CD4-positive, CD25-positive, alpha-beta regulatory T cell (primary cell): ENCODE measurements at places on chromosomes 12 and 14.

GRCh38 chr14:56268673-56269072, 150.5 kb downstream of the PELI2 start:
- no peak overlapping the region for H3K27ac ChIP-seq
- no peak for DNase-seq
- no peaks in the 10 kb centered on the region for H3K36me3 ChIP-seq
- H3K4me3 ChIP-seq = no peak overlapping the region
- no peaks in the 10 kb centered on the region for H3K27me3 ChIP-seq
- no peaks in the 10 kb centered on the region for H3K4me1 ChIP-seq

DNA sequence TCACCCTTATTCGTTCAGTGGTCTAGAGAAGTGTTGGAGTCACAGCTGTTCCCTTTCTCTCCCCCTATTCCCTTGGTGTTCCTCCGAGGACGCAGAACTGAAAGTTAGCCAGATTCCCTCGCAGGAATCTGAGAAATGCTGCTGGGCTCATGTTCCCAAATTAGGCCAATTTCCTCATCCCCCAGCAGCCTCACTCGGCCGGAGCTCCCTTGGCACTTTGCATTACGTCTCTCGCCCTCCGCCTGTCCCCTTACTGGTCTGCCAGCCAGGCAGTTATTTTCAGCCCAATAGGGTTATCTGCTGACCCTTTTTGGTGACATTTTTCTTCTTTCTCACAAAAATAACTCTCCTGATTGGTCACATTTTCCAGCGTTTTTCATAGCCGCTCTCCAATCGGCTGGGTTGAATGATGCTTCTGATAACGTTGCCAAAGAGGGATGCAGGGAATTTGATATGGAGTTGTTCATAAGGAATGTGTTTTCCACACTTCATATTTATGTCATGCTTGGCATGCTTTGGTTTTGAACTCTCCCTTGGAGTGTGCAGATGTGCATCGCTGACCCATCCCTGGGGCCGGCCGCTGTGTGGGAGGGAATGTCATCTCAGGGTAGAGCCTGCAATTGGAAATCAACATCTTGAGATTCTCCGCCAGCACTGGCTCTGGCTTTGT, 9.9 kb downstream of the IFT43 start:
- no peaks in the 10 kb centered on the region for H3K27me3 ChIP-seq
- no peak for DNase-seq
- H3K27ac ChIP-seq = no peak overlapping the region
- no peaks in the 10 kb centered on the region for H3K4me1 ChIP-seq
- H3K36me3 ChIP-seq = peaks cover 10% of the 10 kb centered on the region

GRCh38 chr14:101476258-101476915, 84.9 kb upstream of the DIO3 start:
- no peak for DNase-seq
- H3K27me3 ChIP-seq = peaks cover 1% of the 10 kb centered on the region
- no peak overlapping the region for H3K4me3 ChIP-seq
- no peak overlapping the region for H3K27ac ChIP-seq
- H3K36me3 ChIP-seq = no peaks in the 10 kb centered on the region
- H3K4me1 ChIP-seq = no peaks in the 10 kb centered on the region

- no peaks in the 10 kb centered on the region for H3K27me3 ChIP-seq
- peaks cover 9% of the 10 kb centered on the region for H3K4me1 ChIP-seq
- no peaks in the 10 kb centered on the region for H3K36me3 ChIP-seq
- H3K4me3 ChIP-seq = no peak overlapping the region
- no peak overlapping the region for H3K27ac ChIP-seq
- no peak for DNase-seq
These were observed 29.5 kb upstream of the INF2 start for GRCh38 chr14:104659764-104660523.

DNA sequence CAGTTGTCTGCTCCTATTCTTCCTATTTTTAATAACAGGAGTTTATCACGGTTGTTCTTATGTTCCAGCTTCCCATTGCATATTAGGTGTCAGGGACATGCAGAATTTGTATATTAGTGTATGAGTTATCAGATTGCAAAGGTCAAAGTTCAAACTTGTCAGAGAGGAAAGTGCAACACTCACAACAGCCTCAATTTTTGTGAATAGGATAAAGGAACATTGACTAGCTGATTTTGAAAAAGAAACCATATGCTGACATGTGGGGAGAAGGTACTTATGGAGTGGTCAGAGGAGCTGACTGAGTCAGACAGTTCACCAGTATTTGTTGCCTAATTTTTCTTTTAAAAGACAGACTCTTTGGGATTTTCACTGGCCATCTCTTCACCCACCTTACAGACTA, 222.1 kb downstream of the C12orf50 start:
- no peak overlapping the region for H3K4me3 ChIP-seq
- H3K27ac ChIP-seq = no peak overlapping the region
- H3K27me3 ChIP-seq = no peaks in the 10 kb centered on the region
- H3K36me3 ChIP-seq = no peaks in the 10 kb centered on the region
- no peak for DNase-seq
- no peaks in the 10 kb centered on the region for H3K4me1 ChIP-seq

DNA sequence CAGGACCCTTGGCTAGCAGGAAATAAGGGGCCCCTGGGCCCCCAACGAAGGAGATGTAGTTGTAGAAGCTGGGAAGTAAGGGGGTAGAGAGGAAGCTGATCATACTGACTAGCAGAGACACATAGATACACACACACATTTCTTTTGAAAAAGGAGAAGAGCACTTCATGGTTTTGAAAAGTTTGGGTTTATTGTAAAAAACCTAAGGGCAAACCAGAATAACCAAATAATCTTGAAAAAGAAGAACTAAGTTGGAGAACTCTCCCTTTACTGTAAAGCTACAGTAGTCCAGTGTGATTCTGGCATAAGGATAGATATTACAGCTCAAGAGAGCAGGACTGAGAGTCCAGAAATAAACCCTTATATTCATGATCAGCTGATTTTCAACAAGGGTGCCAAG, 5.8 kb upstream of the HCAR3 start:
- no peak overlapping the region for H3K4me3 ChIP-seq
- H3K27ac ChIP-seq = no peak overlapping the region
- no peaks in the 10 kb centered on the region for H3K27me3 ChIP-seq
- no peaks in the 10 kb centered on the region for H3K4me1 ChIP-seq
- no peak for DNase-seq

- H3K4me1 ChIP-seq = no peaks in the 10 kb centered on the region
- no peak for DNase-seq
- H3K4me3 ChIP-seq = no peak overlapping the region
- H3K27me3 ChIP-seq = peaks cover 2% of the 10 kb centered on the region
These were observed 111.7 kb downstream of the SEC23A start for GRCh38 chr14:38991299-38991698.

DNA sequence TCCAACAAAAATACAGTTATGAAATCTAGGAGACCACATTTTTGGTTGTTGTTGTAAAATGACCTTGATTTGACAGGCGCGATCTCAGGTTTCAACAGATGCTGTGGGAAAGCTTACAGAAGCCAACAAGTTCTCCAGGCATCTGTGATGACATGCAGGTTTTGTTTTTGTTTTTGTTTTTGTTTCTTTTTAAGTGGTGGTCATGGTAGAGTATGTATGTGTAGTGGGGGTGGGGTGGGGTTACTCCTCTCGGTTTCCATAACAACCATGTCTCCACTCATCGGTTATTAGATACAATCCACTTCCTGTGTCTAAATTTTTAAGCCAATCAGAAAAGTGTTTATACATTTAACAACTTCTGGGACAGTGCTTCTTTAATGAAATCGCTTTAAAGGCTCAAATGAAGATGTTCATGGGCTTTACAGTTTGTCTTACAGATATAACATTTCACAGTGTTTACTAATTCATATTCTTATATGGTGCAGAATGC, 199.9 kb upstream of the FOXN3 start:
- peak; percentile 87 for DNase-seq
- H3K36me3 ChIP-seq = peaks cover 4% of the 10 kb centered on the region
- peak overlapping the region; percentile 90 for H3K27ac ChIP-seq
- peaks cover 79% of the 10 kb centered on the region for H3K4me1 ChIP-seq
- H3K27me3 ChIP-seq = no peaks in the 10 kb centered on the region
- peak overlapping the region; percentile 100 for H3K4me3 ChIP-seq

DNA sequence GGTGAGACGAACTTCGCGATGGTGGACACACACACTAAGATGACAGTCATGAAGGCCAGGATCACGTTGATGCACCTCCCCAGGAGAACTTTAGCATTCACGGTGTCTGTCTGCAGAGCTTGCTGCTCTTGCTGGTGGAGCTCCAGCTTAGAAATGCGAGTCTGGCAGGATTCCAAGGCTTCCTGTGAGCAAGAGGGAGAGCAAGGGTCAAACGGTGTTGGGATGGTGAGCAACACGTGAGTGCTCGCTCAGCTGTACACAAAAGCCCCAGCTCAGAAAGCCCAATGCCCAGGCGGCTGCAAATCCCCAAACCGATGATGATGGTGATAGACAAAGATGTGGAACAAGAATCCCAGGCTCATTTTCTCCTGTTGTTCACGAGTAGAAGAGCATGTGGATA, 78.8 kb downstream of the TMCC3 start:
- no peak overlapping the region for H3K27ac ChIP-seq
- H3K4me3 ChIP-seq = no peak overlapping the region
- H3K36me3 ChIP-seq = no peaks in the 10 kb centered on the region
- no peak for DNase-seq
- H3K4me1 ChIP-seq = no peaks in the 10 kb centered on the region

GRCh38 chr12:991350-992333, 619 bp downstream of the ERC1 start:
- H3K36me3 ChIP-seq = no peaks in the 10 kb centered on the region
- peak; percentile 42 for DNase-seq
- peak overlapping the region; percentile 84 for H3K4me3 ChIP-seq

GRCh38 chr12:78086553-78087362, 256.1 kb downstream of the NAV3 start:
- H3K27ac ChIP-seq = no peak overlapping the region
- no peaks in the 10 kb centered on the region for H3K27me3 ChIP-seq
- no peaks in the 10 kb centered on the region for H3K4me1 ChIP-seq
- H3K4me3 ChIP-seq = no peak overlapping the region

GRCh38 chr14:64681796-64682710, 22.2 kb upstream of the PLEKHG3 start:
- H3K4me1 ChIP-seq = no peaks in the 10 kb centered on the region
- H3K27me3 ChIP-seq = no peaks in the 10 kb centered on the region
- no peaks in the 10 kb centered on the region for H3K36me3 ChIP-seq
- DNase-seq = no peak
- no peak overlapping the region for H3K4me3 ChIP-seq

DNA sequence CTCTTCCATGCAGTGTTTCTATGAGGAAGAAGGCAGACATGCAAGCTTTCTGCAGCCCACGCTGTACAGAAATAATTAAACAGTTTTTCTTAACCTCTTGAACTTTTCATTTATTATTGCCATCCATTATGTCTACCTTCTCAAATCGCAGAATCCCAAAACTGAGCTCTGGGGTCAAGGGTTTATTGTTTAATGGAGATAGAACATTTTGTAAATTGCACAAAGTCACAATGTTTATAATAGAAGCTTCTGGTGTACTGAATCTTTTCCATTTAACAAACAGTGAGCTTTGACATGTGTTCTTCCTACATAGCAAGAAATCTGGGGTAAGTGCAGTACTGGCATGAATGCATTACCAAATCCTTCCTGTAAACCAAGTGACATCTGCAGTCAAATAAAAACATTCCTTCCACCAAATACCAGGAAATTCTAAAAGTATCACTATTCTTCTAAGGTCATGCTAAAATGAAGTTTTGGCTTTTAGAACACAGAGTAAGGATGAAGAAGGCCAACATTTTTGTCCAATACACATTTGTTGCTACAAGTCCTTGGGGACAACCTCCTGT, 385.3 kb upstream of the DDHD1 start:
- H3K27me3 ChIP-seq = no peaks in the 10 kb centered on the region
- no peak for DNase-seq
- no peak overlapping the region for H3K4me3 ChIP-seq
- H3K27ac ChIP-seq = no peak overlapping the region
- no peaks in the 10 kb centered on the region for H3K4me1 ChIP-seq

GRCh38 chr12:15956413-15957185, 45.5 kb downstream of the DERA start:
- peaks cover 12% of the 10 kb centered on the region for H3K36me3 ChIP-seq
- H3K4me1 ChIP-seq = no peaks in the 10 kb centered on the region
- no peak for DNase-seq
- H3K27ac ChIP-seq = no peak overlapping the region
- H3K4me3 ChIP-seq = no peak overlapping the region
- no peaks in the 10 kb centered on the region for H3K27me3 ChIP-seq

DNA sequence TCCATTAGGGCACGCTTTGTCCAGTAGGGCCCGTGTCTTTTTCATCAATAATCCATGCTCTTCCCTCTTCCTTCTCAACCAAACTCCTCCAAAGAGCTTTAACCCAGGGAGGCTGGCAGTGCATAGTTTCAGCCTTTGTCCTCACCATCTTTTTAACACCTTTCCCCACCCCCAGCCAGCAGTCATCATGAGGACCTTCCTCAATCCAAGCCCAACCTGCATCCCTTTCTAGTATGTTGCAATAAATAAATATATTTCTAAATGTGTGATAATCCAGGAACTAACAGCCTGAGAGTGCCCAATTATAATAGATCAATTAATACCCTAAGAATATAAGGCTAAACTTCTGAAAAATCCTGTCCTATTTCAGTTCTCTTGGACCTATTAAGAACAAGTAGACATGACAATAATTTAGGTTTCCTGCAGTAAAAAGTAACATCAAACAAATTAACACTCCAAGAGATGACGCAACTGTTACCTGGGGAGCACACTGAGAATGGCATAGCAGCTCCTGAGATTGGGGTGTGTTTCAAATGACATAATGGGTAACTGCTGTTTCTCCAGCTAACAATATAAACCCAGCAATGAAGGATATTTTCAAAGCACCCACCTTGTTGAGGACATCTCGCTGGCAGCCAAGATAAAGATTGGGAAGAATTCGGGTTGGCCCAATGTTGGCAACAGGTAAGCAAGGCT, 62.6 kb downstream of the DUSP16 start:
- H3K36me3 ChIP-seq = peaks cover 27% of the 10 kb centered on the region
- H3K27me3 ChIP-seq = no peaks in the 10 kb centered on the region
- no peak for DNase-seq
- H3K4me3 ChIP-seq = peak overlapping the region; percentile 58

DNA sequence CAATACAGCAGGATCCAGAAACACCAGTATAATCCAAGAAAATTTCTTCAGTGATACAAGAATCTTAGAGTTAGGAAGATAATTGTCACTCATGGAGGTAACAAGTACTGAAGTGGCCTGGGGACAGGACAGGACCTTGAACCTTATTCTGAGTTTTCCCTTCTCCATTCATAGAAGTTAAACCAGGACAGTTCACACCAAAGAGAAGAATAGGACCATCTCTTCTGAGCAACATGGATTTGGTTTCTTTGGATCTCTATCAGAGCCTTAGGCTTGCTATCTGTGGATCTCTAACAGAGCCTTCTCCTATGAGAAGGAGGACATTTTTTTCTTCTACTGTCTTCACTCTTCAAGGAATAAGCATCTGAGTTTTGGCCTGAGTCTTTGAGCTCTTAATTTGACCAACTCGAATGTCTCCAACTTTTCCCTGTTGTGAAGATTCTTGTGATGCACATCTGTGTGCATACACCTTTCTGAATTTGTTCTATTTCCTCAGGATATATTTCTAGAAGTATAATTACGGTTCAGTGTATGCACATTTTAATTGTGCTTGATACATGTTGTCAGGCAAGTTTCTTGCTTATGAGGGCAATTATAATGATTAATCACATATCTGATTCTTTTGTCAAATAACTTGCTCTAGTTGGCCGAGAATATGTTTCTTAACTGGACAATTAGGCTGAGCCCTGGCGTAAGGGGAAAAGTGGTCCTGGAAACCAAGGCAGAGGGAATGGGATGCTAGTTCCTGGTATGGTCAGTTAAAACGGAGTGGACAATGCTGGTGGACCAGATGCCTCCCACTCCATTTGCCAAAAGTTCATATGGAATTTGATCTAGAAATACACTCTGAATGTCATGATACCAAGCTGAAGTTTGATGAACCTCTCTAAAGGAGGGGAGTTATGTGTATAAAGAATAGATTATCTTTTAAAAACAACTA, 6.6 kb downstream of the KRT6A start:
- no peak for DNase-seq
- no peak overlapping the region for H3K4me3 ChIP-seq
- no peak overlapping the region for H3K27ac ChIP-seq
- no peaks in the 10 kb centered on the region for H3K36me3 ChIP-seq
- H3K4me1 ChIP-seq = no peaks in the 10 kb centered on the region
